Aortic smooth muscle cell (primary cell): ENCODE measurements at places on chromosomes 3 and 15. TPM values are rescaled to one million over a fixed set of nuclear protein-coding genes. Genes with fewer than 3 reads are reported as not detected.

The ADAMTSL3 gene
- 0.56 and 1.5 TPM in 2 replicates for total RNA-seq

The MED12L gene
- total RNA-seq: 0.31 and 0.66 TPM in 2 replicates

The CCR9 gene
- not detected in 2 replicates for total RNA-seq

The CELSR3 gene
- 0.37 and 0.66 TPM in 2 replicates for total RNA-seq

The CDV3 gene
- 135 and 150 TPM in 2 replicates for total RNA-seq

The WDR76 gene
- total RNA-seq: 12.7 and 20.5 TPM in 2 replicates

The FOXB1 gene
- not detected in 2 replicates for total RNA-seq

The APBA2 gene
- total RNA-seq: 11.5 and 14.7 TPM in 2 replicates

The VGLL3 gene
- 14.5 and 17.8 TPM in 2 replicates for total RNA-seq

The GOLGA8T gene
- 0.06 and 0.26 TPM in 2 replicates for total RNA-seq

The CFAP100 gene
- not detected in 2 replicates for total RNA-seq

The SCAANT1 gene
- not detected in 2 replicates for total RNA-seq

The LRRC49 gene
- total RNA-seq: 25.1 and 28.1 TPM in 2 replicates

The ZNF660 gene
- total RNA-seq: 1.1 and 1.5 TPM in 2 replicates

The SLCO2A1 gene
- total RNA-seq: not detected in 2 replicates

The FANCI gene
- total RNA-seq: 18.8 and 32.9 TPM in 2 replicates

The DAPK2 gene
- total RNA-seq: 2.4 and 2.9 TPM in 2 replicates

The TRH gene
- not detected in 2 replicates for total RNA-seq

The CPN2 gene
- total RNA-seq: not detected in 2 replicates

The SOX2 gene
- total RNA-seq: not detected in 2 replicates

The TYRO3 gene
- total RNA-seq: 8.1 and 9.8 TPM in 2 replicates

The CPNE4 gene
- not detected in 2 replicates for total RNA-seq

The SCN10A gene
- total RNA-seq: under 0.01 and 0.06 TPM in 2 replicates

The ITPKA gene
- total RNA-seq: 1.7 and 2.4 TPM in 2 replicates

The FAM240A gene
- not detected in 2 replicates for total RNA-seq

The KNL1 gene
- total RNA-seq: 10.8 and 15.3 TPM in 2 replicates

The PIF1 gene
- 7.5 and 8.1 TPM in 2 replicates for total RNA-seq

The ZNF80 gene
- total RNA-seq: 0.06 TPM in 1 of 2 replicates, not detected in the other

The MME gene
- 22.7 and 35.8 TPM in 2 replicates for total RNA-seq

The DNAH12 gene
- total RNA-seq: under 0.01 and 0.12 TPM in 2 replicates

The TRNT1 gene
- total RNA-seq: 26.5 and 31.0 TPM in 2 replicates

The HCLS1 gene
- total RNA-seq: 7.3 and 13.3 TPM in 2 replicates

The ACAA1 gene
- 47.3 and 49.7 TPM in 2 replicates for total RNA-seq

The FAM107A gene
- 0.99 and 1.2 TPM in 2 replicates for total RNA-seq
